ENCODE measurements at places on chromosomes 12 and 14.

DNA sequence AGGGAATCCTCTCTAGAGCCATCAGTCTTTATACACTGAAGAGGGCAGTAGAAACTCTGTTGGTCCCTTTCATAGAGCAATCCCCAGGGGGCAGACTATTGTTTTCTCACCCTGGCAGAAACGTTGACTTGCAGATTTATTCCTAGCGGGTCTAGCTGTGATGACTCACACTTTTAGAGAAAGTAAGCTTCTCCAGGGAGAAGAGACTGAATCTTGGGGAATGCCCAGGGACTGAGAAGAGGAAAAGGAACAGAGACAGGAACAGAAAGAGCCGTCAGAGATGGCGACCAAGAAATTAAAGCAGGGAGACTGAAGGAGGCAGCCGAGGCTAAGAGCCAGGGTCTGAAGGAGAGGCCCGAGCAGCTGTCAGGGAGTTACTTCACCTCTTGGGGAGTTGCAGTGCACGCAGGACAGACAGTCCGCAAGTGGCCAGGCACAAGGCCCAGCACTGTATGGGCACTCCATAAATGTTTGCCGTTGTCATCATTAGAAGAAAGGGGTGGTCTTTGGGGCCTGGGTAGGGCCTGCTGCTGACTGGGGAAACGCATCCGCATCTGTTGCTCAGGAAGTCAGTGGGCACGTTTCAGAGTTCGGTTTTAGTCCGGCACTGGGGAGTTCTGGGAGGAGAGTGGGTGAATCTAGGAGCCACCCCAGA lies 13.0 kb downstream of the PLEKHG6 start:
- DNase-seq: no peak

DNA sequence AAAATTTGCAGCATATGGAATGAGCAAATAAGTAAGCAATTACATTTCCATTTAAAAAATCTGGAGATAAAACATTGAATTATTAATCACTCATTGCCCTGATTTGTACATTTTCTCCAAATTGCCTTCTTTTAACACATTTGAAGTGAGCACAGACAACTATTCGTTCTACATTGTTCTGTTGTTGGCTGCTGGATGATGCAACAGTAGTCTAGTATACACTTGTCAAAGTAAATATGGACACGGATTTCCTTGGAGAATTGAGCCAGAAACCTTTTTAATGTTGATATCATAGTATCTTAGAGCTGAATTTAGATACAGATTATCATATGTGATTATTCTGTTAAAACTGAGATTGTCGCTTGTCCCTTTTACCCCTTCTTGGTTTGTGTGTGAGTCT lies 188.2 kb downstream of the FUT8 start:
- DNase-seq: no peak

- no peak for DNase-seq
Observed at GRCh38 chr12:51661836-51662235, 70.8 kb downstream of the SCN8A start.

GRCh38 chr12:94190623-94191022 lies 42.2 kb downstream of the PLXNC1 start:
- no peak for DNase-seq

- no peak for DNase-seq
Observed at GRCh38 chr14:95679148-95679815, 6.9 kb upstream of the TCL1B start.

DNA sequence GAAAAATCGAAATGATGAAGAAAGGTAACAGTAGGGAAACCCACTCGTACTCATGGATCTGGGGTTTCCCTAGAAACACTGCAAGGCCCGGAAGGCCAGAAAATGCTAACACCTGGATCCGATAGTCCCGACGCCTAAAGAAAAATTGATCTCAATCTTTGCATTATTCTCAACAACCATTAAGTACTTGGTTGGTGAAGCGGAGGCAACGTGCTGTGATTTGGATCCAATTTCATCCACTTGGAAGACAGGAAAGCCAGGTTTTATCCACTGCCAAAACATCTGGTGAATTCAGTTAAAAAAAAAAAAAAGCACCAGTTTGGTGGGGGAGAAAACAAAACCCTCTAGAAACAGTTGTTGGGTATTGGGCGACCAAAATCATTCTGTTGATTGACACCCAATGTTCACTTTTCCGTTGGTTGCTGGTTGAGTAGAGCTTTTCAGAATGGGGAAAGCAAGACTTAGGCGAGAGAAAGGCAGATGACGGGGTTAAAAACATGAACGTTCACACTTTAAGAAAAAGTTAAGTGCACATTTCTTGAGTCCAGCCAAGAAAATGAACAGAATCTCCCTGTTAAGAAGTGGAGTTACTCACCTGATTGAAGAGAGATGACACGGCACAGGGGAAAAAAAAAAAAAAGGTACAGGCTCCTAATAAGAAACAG lies 41.9 kb upstream of the MED13L start:
- no peak for DNase-seq

DNA sequence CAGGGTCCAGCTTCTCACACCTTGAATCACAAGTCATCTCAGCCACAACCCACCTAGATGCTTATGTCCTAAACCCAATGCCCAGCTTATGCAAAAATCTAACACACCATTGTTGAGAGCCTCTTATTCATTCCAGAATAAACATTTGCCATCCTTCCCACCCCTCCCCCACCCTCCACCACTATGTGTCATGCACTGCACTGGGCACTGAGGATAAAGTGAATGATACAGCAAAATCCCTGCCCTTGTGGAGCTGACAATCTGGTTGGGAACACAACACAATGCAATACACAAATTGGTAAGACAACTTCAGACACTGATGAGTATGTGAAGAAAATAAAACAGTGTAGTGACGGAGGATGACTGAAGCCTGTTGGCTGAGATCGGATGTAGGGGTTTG lies 1.4 kb upstream of the GLTP start:
- no peak for DNase-seq
